HT1080 (cell line): ENCODE measurements at places on chromosomes 16 and 17. TPM values are rescaled to one million over a fixed set of nuclear protein-coding genes. Genes with fewer than 3 reads are reported as not detected.

Gene GLYR1
- 42.4 and 45.8 TPM in 2 replicates for total RNA-seq

DNA sequence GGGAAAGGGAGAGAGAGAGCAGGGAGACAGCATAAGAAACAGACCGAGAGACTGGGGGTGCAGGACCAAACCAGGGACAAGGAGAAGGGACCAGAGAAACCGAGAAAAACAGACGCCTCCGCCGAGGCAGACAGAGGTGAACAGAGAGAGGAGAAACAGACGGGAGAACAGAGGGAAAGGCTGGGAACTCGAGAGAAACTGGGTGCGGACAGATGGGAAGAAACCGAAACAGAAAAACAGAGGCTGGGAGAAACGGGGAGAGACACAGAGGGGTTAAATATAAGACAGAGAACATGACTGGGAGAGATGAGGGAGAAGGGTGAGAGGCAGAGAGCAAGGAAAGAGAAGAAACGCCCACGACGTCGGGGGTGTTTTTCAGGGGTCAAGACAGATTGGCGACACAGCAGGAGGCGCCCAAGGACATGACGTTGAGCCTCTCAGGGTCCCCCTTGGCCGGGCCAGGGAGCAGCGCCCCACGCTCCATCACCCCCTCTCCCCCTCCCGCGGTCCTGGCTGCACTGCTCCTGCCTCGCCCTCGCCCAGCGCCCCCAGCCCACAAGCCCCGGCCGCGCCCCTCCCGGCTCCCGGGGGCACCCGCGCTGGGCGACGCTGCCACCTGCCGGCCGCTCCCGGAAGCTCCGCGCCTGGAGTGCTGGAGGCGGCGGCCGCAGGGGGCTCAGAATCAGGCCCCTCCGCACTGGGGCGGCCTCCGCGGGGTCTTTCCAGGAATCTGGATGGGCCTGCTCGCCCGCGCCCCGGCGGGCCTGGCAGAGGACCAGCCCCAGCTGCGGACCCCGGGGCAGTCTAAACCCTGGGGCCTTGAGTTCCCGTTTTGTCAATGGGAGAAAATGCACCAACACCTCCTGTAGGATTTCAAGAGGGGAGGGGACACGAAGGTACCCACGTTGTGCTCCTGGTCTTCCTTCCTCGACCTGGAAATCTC lies 1.3 kb upstream of the TMEM92 start:
- peak; percentile 48 for DNase-seq

DNA sequence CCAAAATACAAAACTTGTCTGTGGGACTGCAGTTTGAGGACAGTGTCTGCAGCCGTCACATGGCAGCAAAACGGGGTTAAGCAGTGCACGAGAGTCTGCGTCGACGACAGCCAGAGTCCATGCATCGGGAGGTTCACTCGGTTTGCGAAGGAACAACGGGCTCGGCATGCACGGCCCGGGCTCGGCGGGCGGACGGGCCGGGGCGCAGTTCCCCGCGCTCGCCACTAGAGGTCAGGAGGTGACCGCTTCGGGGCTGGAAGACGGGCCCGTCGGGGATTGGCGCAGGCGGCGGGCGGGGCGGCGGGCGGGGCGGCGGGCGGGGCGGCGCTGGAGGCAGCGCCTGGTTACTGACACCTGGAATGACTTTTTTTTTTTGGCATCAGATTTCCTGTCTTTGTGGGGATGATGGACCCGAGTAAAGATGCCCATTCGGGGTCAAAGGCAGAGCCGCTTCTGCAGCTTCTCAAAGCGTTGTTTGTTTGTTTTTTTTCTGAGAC lies 6.5 kb downstream of the SCGB1C2 start:
- DNase-seq, result peak; percentile 52

DNA sequence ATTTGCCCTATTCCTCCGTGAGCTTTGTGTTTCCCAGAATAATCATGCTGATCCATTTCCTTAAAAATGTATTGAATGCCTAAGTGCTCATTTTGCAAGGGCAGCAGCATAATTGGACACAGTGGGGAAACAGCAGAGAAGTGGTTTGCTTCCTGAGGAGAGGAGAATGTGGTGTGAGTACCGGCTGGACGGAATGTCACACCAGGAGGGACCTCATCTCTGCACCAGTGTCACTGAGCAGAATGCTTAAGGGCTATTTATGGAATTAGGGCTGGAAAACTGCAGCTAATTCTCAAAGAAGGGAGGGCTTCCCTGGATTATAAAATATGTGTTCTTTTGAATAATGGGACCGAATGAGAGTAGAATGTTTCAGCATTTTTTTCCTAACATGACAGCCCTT lies 1100.6 kb upstream of the RBFOX1 start:
- no peak for DNase-seq
